Fibroblast of lung (primary cell): ENCODE measurements at places on chromosomes 2 and 18. TPM values are rescaled to one million over a fixed set of nuclear protein-coding genes. Genes with fewer than 3 reads are reported as not detected.

- H3K27me3 ChIP-seq = no peaks in the 10 kb centered on the region
- no peaks in the 10 kb centered on the region for H3K36me3 ChIP-seq
- H3K4me3 ChIP-seq = no peak overlapping the region
- peak; percentile 36 for DNase-seq
Measured at GRCh38 chr2:195304310-195304709, 352.7 kb upstream of the SLC39A10 start.

The ATOH8 gene
- total RNA-seq = 19.0 and 19.2 TPM in 2 replicates

The RAMP1 gene
- 16.0 and 16.4 TPM in 2 replicates for total RNA-seq

- no peaks in the 10 kb centered on the region for H3K27me3 ChIP-seq
- H3K4me1 ChIP-seq = peaks cover 10% of the 10 kb centered on the region
- no peak overlapping the region for H3K4me3 ChIP-seq
Measured at GRCh38 chr2:64400105-64400728, 53.7 kb upstream of the LGALSL start.

GRCh38 chr2:3633982-3634595, 23.9 kb upstream of the ALLC start:
- no peak overlapping the region for H3K27ac ChIP-seq
- H3K4me1 ChIP-seq = no peaks in the 10 kb centered on the region
- no peaks in the 10 kb centered on the region for H3K27me3 ChIP-seq
- no peak overlapping the region for H3K4me3 ChIP-seq
- no peak for DNase-seq
- H3K36me3 ChIP-seq = no peaks in the 10 kb centered on the region

The RGPD4 gene
- total RNA-seq = under 0.01 TPM in 1 of 2 replicates, not detected in the other

- no peak overlapping the region for H3K4me3 ChIP-seq
- H3K4me1 ChIP-seq = peaks cover 12% of the 10 kb centered on the region
- DNase-seq = peak; percentile 88
- H3K27ac ChIP-seq = peak overlapping the region; percentile 70
- no peaks in the 10 kb centered on the region for H3K36me3 ChIP-seq
Measured at GRCh38 chr2:28360718-28361293, 31.9 kb upstream of the FOSL2 start.
